ENCODE measurements at places on chromosomes 13 and 19. TPM values are rescaled to one million over a fixed set of nuclear protein-coding genes. Genes with fewer than 3 reads are reported as not detected.

- no peak for DNase-seq
Observed at GRCh38 chr19:51441410-51442390, 16.6 kb downstream of the SIGLEC8 start.

DNA sequence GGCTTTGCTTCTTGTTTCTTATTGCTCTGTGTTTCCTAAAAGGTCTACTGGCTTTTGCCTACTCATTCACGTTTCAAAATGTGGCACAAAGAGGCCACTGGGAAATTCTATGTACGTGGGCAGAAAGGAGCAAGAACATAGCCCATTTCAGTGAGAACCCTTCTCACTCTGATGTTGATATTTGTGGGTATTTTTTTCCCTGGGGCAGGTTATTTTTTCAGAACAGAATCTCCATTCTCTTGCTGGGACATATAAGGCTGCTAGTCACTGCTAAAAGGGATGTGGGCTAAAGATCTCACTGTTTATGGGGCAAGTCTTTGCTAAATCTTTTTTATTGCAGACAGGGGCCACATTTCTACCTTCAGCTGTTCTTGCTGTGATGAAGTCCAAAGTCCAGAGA is 27.1 kb downstream of the EDNRB start:
- no peak for DNase-seq

DNA sequence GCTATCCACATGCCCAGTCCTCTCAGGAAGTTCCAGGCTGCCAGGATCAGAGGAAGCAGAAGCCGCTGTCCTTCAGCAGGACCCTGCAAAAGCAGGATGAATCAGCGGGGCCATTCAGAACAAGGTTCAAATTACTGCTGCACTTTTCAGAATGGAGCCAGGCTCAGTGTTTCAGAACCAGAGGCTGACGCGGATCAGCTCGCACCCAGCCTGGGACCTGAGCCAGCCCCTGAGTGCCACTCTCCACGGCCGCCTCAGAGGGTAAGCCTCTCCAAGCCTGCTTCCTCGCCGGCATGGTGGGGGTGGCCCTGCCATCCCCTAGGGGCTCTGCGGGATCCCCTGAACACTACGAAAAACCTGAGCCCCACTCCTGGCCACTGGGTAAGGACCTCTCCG is 24.7 kb downstream of the RASA3 start:
- no peak for DNase-seq

DNA sequence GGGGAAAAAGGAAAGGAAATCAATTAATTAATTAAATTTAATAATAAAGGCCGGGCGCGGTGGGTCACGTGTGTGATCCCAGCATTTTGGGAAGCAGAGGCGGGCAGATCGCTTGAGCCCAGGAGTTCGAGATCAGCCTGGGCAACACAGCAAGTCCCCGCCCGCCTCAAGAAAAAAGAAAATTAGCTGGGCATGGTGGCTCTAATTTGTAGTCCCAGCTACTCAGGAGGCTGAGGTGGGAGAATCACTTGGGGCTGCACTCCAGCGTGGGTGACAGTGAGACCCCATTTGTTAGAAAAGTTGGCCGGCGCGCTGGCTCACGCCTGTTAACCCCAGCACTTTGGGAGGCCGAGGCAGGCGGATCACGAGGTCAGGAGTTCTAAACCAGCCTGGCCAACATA is 733 bp upstream of the CD320 start:
- DNase-seq: no peak

DNA sequence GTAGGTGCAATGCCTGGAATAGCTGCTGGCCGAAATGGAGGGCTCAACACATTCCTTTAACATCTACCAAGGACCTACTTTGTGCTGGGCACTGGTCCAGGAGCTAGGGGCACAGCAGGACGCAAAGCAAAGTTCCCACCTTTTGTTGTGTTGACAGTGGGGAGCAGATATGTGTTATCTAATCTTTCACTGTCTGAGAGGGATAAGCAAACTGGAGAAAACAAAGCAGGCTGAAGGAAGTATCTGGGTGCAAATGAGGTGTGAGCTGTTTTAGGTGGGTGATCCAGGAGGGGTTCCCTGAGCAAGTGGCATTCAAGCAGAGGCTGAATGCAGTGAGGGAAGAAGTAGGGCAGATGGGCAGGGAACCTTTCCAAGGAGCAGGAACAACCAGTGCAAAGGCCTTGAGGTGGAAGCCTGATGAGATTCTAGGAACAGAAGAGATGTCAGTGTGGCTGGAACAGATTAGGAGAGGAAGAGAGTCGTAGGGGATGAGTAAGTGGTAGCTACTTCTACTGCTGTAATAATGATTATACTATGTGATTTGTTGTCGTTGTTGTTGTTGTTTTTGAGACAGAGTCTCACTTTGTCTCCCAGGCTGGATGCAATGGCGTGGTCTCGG is 2.2 kb upstream of the PLAUR start:
- DNase-seq: no peak

GRCh38 chr19:6226444-6227155 is 53.2 kb downstream of the MLLT1 start:
- DNase-seq: no peak

DNA sequence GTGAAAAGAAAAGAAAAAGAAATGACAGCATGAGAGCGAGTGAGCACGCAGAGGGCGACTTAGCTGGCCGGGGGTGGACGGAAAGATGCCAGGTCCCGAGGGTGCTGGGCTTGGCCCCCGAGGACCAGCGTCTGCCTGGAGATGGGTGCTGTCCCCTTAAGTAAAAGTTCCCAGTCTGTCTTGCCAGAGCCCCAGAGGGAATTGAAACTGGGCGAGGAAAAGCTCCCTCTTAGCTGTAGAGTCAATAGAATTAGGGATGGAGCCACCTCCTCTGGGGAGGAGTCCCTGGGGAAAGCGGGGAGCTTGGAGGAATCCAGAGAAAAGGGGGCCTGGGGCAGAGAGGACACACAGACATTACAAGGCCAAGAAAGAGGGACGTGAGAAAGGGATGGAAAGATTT is 13.3 kb downstream of the BCAM start:
- DNase-seq: no peak

DNA sequence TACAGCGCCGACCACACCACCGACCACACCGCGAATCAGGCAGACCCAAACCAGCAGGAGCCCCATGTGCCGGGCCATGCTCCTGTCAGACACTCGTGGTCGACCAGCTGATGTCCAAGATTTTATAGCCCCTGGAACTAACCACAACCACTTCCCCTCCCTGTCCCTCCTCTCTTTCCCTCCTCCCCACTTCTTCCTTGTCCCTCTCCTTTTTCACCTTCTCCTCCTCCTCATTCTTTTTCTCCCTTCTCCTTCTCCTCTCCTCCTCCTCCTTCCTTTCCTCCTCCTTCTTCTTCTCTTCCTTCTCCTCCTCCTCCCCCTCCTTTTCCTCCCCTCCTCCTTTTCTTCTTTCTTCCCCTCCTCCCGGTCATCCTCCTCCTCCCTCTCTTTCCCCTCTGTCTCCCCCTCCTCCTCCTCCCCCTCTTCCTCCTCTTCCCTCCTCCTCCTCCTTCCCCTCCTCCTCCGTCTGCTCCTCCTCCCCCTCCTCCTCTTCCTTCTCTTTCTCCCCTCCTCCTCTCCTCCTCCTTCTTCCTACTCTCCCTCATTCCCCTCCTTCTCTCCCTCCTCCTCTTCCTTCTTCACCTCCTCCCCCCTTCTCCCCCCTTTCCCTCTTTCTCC is 670 bp downstream of the BSPH1 start:
- DNase-seq: no peak

GRCh38 chr19:18440936-18441803 is 3.2 kb upstream of the ISYNA1 start:
- DNase-seq: no peak

GRCh38 chr13:81388400-81388799 is 1047.5 kb upstream of the SPRY2 start:
- no peak for DNase-seq

GRCh38 chr13:27636589-27637288 is 15.0 kb downstream of the POLR1D start:
- DNase-seq: no peak

GRCh38 chr19:47272448-47273312 is 2.0 kb upstream of the INAFM1 start:
- no peak for DNase-seq

DNA sequence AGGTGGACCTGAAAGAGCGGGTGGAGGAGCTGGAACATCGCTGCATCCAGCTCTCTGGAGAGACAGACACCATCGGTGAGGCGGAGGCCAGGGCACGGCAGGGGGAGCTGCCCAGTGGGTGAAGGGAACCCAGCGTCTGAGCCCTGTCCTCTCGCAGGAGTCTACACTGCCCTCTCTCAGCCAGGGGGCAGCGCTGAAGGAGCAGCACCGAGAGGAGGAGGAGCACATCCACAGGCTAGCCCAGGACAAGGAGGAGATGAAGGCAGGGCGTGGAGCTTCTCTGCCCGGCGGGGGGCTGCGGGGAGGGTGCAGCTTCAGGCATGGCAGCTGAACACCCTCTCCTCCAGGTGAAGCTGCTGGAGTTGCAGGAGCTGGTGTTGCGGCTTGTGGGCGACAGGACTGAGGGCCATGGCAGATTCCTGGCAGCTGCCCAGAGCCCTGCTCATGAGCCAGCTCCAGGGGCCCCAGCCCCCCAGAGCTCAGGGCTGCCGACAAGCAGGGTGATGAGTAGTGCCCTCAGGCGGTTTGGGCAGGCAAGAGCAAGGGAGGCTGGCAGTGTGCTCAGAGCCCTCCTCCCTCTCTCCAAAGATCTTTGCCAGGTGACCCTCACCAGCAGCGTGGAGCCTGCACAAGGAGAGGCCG is 31.4 kb upstream of the ZNF492 start:
- no peak for DNase-seq

DNA sequence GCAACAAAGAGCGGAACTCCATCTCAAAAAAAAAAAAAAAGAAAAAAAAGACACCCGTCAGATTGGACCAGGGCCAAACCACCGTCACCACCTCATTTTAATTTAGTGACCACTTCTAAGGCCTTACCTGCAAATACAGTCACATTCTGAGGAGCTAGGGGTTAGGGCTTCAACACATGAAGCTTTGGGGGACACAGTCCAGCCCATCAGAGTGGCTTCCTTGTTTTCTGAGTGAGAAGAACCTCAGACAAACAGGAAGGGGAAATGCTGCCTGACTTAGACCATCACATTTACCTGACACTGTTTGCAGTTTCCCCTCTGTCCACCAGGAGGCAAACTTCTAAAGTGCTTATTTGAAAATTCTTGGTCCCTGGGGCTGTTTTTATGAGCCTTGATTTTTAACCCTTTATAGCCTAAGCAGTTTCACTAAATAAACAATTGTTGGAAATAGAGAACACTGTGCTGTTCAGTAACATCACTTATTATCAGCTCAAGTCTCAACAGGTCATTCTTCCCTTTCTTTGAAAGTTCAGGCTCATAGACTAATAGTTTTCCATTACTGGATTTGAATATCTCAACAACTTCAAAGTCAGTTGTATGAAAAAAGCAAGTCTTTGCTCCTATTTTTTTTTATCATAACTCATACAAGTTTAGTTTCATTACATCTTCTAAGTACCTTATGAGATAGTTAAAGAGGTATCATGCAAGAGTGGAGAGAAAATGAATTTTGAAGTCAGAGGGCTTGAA is 74.9 kb upstream of the WASF3 start:
- DNase-seq: peak; percentile 78

GRCh38 chr13:28283600-28283999 is 145.3 kb downstream of the PAN3 start:
- no peak for DNase-seq

- no peak for DNase-seq
Observed at GRCh38 chr19:11090997-11091702, 1.9 kb downstream of the LDLR start.

DNA sequence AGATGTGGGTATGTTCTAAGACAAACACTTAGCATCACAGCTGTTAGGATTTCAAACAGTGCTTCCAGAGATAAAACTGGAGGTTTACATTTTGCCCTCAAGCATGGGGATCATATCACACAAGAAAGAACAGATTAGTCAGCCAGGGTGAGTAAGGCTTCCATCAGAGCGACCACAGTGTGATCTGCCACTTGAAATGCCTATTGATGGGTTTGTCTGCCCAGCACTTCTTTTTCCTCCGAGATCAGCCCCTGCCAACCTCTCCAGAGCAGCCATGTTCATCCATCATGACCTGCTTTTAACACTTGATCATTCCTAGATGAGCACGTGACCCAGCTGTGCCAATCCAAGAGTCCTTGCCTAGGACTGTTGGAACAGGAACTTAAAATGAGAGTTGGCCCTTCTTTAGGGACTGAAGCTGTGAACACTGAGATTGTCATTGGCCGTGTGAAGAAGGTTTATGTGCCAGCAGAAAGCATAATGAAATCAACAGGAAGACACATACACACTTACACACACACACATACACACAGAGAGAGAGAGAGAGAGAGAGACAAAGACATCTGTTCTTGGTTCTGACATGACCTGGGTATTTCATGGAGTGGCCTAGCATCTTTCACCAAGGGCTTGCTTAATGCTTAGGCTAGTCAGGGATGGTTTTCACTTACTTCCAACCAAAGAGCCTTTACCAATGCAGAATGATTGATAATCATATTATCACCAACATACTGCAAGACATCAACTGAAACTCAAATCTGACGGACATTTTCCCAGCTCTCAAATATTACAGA is 5.2 kb upstream of the CEBPG start:
- DNase-seq: no peak

DNA sequence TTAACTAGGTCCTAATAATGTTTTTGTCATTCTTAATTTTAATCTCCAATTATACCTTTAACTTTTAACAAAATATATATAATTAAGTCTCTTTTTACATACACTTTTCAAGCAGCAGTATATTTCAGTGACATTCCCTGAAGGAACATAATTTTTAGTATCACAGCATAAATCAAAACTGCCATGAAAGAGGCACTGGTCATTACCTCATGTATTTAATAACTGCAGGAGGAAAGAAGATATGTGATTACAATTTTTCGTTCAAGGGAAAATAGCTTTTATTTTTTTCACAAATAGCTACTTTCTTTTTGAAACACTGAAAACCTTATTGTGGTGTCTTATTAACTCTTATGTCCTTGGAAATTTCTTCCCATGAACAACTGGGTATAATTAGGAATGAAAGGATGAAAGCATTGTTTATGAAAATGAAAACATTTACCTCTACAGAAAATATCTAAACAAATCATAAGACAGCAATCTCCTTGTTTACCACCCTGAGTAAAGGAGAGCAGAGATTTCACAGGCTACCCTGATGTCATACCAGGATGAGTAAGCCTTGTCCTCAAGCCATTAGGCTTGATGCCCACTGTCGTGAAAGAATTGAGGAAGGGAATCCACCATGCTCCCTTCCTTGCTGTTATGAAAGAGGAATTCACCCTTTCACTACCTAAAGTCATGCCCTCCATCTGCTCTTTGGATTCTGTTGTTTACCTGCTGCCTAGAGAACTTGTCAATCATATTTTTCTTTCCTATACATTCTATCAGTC is 877.2 kb upstream of the PCDH20 start:
- DNase-seq: no peak

- DNase-seq: no peak
Observed at GRCh38 chr13:113470073-113470472, 16.8 kb upstream of the ADPRHL1 start.

Gene CRX
- total RNA-seq: not detected

Gene ZNF835
- total RNA-seq: 7.8 TPM

Gene PLIN5
- 2.3 TPM for total RNA-seq

Gene RASAL3
- 0.64 TPM for total RNA-seq

Gene CTXN1
- total RNA-seq: 10.3 TPM

Gene SPRED3
- 3.8 TPM for total RNA-seq

Gene KISS1R
- 0.36 TPM for total RNA-seq

Gene ZNF541
- total RNA-seq: 0.91 TPM

Gene TMEM221
- total RNA-seq: 0.45 TPM

Gene AMH
- total RNA-seq: 1.6 TPM

Gene MYO16
- total RNA-seq: 63.1 TPM
